ENCODE measurements at places on chromosomes 5 and 9.

- DNase-seq, result no peak
These were observed 215.3 kb upstream of the FAM174A start for GRCh38 chr5:100319885-100320284.

- no peak for DNase-seq
These were observed 498.8 kb downstream of the ARHGEF28 start for GRCh38 chr5:74124826-74125225.

- no peak for DNase-seq
These were observed 147.3 kb upstream of the FST start for GRCh38 chr5:53333160-53333559.

DNA sequence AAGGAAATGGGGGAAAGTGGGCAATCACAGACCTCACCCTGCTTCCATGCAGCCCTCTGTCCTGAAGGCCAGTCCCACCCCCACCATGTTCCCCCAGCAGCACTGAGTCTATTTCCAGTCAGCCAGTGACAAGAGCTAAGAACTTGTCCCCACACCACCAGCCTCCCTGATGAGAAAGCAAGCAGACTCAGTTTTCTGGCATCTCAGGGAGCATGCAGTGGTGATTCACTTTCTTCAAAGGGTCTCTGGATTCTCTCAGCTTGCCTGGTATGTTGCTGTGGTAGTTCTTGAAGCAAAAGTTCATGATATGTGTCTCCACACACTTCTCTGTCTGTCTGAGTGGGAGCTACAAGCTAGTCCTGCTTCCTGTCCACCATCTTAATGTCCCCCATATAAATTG lies 799.9 kb upstream of the TYRP1 start:
- no peak for DNase-seq

DNA sequence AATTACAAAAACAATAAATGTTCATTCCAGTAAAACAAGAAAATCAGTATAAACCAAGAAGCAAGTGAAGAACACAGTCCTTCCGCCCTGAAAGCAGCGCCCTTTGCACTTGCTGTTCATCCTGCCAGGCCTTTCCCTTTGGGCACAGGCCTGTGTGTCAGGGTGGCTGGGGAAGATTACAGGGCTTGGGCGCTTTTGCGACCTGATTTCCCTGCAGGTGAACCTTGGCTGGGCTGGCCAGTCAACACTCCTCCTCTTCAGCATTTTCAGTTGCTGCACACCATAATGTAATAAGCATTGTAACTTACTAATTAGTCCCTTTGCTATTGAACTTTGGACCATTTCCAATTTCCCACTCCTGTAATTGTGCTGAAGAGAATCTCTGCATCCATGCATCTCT lies 38.6 kb upstream of the TDRD7 start:
- no peak for DNase-seq

Data from coronary artery (tissue), 2 donors.